ENCODE measurements at places on chromosomes 1 and 21.
A peak's percentile ranks its signal among the peaks of the same experiment; 100 is the strongest.

DNA sequence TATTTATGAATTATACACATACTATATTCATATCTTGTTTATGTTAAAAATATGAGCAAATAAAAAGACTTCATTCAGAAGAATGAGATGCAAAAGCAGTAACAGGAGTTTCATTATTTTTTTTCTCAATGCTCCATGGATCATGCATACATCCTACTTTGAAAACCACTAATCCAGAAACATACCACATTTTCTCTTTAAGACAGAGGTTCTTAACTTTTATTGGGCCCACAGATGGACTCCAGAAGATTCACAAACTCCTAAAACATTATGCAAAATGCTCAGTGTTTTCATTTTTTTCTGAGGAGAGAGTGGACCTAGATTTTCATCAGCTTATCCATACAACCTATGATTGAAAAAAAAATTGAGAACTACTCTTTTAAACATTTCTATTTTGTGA is 227.8 kb downstream of the DNM3 start:
- no peak for DNase-seq

DNA sequence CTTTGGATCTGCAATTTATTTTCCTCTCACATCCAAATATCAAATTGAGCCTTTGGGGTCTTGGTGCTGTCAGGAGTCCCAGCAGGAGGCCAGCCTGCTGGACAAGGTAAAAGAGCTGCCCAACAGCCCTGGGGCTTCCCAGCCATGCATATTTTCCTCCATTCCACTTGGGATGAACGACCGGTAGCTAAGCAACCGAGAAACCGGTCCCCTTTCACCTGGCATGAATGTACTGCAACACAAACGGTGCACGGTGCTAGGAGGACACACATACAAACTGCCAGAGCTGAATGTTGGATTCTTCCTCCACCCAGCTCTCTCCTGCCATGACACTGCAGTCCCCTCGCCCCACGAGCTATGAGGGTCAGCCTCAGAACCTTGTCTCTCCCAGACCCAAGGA is 42.7 kb downstream of the BCAR3 start:
- DNase-seq, result peak; percentile 26

GRCh38 chr1:72620453-72620852 is 338.1 kb upstream of the NEGR1 start:
- DNase-seq, result no peak

GRCh38 chr21:44626673-44627143 is at the start of gene KRTAP10-9:
Gene KRTAP10-9, plus strand, starts transcription at chr21:44627093. Its CDS starts 79 bp downstream, at chr21:44627172.
- no peak for DNase-seq

- DNase-seq, result no peak
These were observed 205.8 kb upstream of the DUSP10 start for GRCh38 chr1:221947731-221948130.

- DNase-seq, result no peak
These were observed 13.2 kb upstream of the SEC16B start for GRCh38 chr1:177983077-177983476.

DNA sequence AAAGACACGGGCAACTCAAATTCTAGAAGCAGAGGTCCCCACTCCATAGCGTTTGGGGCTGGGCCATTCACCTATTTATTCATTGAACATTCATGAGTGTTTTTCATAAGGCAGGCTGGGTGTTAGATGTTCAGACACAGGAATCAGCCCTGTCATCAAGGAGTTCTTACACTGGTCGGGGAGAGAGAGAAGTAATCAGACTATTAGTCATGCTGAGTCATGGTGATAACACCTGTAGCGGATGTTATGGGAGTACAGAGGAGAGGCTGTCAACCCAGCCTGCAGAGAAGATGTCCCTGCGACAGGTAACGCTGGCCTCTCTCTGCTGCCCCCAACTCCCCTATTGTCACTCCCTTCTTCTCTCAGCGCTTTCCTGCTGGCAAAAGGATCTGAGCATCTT is 17.2 kb downstream of the LY9 start:
- DNase-seq, result no peak

GRCh38 chr1:169586067-169586394 is 250 bp downstream of the F5 start:
- DNase-seq, result no peak

DNA sequence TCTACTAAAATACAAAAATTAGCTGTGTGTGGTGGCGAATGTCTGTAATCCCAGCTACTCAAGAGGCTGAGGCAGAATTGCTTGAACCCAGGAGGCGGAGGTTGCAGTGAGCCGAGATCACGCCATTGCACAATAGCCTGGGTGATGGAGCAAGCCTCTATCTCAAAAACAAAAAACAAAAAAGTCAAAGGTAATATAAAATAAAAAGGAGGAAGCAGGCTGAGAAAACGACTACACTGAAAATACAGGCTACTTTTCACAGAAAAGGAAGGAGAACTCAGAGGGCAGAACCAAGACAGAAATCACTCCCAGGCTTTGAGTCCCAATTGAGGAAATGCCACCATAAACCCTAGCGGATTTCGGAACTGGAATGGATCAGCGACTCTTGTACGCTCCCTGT is 5.9 kb upstream of the A3GALT2 start:
- DNase-seq, result no peak

DNA sequence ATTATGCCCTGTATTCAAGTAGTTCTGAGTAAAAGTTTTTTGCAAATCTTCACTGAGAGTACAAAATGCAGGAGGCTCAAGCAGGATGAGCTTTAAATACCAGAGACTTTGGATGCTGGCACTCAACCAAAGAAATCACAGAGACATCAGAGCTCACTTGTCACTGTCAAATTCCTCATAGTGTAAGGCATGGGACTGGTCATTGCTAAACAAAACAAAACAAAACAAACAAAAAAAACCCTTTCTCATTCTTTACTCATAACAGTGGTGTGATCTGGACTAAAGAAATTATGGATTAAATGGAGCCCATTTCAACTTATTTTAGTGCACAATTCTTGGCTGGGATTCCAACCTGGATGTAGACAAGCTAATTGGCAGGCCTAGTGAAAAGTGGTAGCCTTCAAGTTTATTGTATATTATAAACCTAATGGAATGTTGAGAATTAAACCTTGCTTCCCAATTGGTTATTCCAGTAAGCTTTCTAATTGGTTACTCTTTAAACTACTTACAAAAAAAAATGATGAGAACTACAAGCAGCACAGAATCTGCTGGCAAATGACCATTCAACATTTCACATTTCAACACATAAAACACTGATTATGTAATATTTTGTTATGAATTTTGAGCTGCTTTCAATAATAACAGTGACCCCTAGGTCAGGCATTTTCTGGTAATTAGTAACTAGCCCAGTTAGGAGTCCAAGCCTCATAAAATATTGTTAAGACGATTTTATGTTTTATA is 30.6 kb upstream of the NEK7 start:
- DNase-seq, result no peak

DNA sequence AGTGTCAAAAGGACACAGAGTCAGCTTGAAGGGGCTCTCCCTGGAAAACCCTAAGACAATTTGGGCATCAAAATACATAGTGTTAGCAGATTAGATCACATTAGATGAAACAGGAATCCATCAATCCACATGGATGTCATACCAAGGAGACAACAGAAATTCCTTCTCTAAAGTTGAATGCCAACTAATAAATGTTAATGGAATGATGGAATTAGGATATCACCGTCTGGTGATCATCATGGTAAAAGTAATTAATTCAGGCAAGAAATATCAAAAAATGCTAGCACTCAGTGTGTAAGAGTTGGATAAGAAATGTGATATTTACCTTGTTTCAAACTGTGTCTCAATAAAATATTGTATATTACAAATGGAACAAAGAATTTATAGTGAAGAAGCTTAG is 10.9 kb upstream of the SLC25A24 start:
- no peak for DNase-seq

GRCh38 chr1:229894532-229894931 is 172.5 kb upstream of the GALNT2 start:
- no peak for DNase-seq

- no peak for DNase-seq
These were observed 7.3 kb downstream of the ODF2L start for GRCh38 chr1:86388777-86389176.

- DNase-seq, result no peak
These were observed 159.8 kb downstream of the RUNX1 start for GRCh38 chr21:34889320-34889675.

GRCh38 chr1:56448529-56449300 is 130.6 kb downstream of the PLPP3 start:
- no peak for DNase-seq

DNA sequence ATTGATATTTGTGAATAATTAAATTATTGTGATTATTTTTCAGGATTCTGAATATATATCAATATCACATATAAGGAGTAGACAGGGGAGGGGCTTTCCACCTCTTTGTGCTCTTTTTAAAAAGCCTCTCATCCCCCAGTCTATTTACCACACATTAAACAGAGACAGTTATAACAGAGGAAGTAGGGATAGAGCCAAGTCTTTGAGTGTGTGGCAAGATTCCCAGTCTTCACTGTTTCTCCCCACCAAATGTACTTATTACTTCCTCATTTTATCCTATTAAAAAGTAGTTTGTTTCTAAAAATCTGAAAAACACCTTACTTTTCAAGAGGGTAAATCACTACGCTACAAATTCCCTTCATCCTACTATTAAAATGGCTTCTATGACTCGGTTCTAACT is 46.7 kb downstream of the EPS15 start:
- no peak for DNase-seq

DNA sequence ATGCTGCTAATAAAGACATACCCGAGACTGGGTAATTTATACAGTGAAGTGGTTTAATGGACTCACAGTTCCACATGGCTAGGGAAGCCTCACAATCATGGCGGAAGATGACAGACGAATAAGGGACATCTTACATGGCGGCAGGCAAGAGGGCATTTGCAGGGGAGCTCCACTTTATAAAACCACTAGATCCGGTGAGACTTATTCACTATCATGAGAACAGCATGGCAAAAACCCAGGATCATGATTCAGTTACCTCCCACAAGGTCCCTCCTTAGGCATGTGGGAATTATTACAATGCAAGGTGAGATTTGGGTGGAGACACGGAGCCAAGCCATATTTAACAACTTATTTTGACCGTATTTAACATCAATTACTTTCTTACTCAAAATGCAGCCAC is 739.0 kb downstream of the NCAM2 start:
- no peak for DNase-seq

DNA sequence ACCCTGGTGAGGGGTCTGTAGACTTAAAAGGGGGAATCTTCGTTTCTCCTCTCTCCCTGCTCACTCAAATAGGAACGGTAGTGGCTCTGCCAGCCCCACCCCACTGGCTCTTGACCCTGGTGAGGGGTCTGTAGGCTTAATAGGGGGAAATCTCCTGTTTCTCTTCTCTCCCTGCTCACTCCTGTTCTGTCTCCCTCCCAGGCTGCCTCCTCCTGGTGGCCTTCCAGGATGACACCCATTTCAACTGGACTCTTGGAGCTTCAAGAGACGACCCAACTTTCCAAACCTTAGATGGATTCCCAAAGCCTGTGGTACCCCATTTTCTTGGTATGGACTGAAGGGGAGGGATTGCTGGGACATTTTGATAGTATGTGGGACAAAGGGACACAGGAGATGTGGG is 1.4 kb upstream of the EPHB2 start:
- DNase-seq, result no peak

DNA sequence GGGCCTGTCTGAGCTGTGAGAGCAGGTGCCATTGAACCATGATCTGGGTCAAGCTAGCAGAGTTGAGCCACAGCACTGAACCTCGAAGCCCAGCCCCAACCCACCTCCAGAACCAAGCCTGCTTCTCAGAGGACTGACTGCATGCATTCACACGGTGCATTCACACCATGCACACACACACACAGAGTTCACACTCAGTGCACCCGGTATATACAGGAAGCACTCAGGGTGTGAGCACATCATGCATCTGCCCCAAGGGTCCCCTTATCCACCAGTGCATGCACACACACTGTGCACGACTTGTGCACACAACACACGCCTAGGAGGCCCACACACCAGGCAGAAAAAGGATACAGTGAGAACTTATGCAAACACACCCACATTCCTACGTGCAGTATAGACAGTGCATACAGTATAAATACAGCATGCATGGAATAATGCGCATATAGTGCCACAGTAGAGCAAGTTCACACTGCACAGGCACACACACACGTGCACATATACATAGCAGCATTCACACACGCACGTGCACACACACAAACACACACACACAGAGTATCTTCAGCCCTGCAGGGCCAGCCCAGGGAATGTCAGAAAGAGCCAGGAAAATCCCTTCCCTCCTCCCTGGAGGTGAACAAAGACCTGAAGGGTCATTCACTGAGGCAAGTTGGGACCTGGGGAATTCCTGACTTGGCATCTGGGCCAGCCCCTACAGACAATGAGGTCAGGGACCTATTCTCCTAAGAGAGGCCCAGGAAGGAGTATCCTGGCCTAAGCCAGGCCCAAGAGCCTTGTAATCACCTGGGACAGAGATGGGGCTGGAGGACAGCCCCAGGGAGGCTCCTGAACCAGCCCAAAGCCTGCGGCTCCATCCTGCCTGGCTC is 42.1 kb downstream of the CAMK2N1 start:
- no peak for DNase-seq

DNA sequence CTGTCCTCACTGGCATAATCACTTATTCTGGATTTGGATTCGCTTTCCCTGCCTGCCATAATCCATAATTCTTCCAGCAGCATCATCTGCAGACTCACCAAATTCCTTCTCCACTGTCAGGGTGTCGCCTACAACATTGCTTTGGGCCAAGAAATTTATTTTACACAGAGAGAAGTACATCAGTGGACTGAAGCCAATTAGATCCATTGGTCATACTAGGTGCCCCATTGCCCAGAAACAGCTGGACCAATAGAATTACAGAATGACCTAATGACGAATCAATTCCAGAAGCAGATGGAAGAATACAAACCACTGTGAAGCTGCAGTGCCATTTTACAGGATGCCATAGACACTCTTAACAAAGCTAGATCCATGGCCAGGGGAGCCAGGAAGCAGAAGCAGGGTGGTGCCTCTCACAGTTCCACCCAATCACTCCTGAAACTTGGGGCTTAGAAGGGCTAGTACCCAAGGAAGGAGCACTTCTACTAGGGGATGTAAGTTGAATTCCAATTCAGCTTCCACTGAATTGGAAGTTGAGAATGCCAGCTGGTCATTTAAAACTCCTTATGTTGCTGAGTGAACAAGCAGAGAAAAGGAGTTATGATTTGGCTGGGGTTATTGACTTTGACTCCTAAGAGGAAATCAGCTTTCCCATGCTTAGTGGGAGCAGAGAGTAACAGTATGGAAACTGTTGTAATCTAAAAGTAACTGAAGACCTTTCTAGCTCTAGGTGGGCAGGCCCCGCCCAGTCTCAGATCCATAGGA is 44.0 kb downstream of the EDN2 start:
- no peak for DNase-seq

DNA sequence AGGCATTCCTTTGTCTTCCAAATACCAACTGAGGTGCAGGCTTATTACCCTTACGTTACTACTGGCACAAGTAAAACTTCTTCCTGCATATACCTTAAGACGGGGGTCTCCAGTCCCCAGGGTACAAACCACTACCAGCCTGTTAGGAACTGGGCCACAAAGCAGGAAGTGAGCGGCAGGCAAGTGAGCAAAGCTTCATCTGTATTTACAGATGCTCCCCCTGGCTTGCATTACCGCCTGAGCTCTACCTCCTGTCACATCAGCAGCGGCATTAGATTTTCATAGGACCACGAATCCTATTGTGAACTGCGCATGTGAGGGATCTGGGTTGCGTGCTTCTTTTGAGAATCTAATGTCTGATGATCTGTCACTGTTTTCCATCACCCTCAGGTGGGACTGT is 113.1 kb downstream of the SLC45A1 start:
- no peak for DNase-seq

Measured in NCI-H1417 treated with DMSO at 0.1 percent for 48 hours (cell line).